ENCODE measurements at places on chromosomes 11 and 22.

DNA sequence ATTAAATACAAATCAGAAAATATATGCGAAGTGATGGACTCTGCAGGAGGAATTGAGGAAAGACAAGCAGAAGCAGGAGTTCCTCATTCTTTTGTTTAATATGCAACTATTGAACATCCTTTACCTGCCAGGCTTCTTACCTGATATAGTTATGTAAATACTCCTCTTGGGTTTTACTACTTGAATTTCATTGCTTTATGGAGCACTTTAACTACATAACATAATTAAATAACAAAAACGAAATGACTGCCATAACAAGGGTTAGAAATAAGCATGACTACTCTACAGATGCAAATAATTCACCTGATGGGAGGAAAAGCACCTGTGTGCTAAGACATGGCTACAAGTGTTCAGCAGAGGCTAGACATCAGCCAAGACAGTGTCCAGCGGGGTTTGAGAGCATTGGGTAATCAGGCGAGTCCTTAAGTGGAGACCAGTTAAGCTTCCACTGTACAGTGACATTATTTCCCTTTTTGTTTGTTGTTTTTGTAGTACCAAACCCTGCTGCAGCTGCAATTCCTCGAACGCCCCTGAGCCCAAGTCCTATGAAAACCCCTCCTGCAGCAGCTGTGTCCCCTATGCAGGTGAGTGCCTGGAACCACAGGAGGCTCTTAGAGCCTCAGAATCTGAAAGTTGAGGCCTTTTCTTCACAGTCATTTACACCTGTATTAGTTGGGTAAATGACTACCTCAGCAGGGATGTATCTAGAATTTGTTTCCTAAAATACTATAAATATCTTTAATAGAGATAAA lies 67.4 kb downstream of the SPECC1L start:
- no peak for DNase-seq

DNA sequence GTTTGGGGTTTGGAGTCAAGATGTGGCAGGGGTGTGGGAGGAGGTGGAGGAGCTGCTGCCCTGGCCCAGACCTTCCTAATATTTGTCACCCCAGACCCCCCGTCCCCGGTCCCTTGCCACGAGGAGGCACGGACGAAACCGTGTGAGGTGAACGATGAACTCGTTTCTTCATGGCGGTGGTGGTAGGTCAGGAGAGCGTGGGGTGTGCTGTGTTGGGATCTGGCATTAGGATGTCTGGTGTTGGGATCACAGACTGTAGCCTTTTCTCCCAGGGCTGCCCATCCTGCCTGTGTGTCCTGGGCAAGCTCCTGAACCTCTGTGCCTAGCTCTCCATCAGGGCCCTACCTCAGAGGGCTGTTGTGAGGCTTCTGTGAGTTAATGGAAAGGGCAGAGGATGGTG lies 8.4 kb downstream of the MAPK8IP2 start:
- peak; percentile 41 for DNase-seq

DNA sequence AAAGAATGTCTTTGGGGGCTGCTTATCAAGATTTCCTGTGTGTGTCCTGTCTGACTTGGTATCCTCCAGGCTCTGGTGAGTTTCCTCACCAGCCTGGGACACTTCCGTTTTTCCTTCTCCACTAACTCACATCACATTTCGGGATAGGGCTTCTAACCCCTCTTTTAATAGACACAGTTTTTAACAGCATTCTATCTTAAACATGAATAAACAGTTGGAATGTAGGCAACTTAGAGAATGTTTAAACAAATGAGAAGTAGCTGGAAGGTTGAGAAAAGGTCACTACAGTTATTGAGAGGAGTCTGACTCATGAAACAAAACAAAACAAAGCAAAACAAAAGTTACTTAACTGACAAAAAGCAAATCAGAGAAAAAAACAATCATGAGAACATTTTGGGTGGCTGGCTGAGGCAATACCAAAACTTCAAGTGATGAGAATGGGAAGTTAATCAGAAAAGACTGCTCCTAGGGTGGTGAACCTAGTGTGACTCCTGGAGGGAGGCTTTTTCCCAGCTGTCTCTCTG lies 64.7 kb upstream of the CTSC start:
- DNase-seq: no peak

DNA sequence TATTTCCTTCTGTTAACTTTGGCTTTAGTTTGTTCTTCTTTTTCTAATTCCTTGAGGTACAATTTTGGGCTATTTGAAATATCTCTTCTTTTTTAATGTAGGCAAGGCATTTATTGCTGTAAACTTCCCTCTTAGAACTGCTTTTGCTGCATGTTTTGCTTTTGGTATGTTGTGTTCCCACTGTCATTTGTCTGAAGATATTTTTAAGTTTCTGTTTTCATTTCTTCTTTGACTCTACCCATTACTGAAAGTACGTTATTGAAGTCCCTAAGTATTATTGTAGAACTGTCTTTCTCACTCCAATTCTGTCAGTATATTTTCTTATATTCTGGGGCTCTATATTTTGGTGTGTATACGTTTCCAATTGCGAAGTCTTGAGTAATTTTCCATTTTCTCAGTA lies 77.9 kb downstream of the KCNQ1OT1 start:
- no peak for DNase-seq

- no peak for DNase-seq
Observed at GRCh38 chr11:70506658-70506970, 108.3 kb downstream of the CTTN start.

- no peak for DNase-seq
Observed at GRCh38 chr11:134920851-134921608, 509.0 kb upstream of the B3GAT1 start.

- no peak for DNase-seq
Observed at GRCh38 chr22:45818424-45819085, 146.9 kb downstream of the ATXN10 start.

- DNase-seq: no peak
Observed at GRCh38 chr22:33832558-33833151, 87.6 kb downstream of the LARGE1 start.

Measured in islet precursor cell (in vitro differentiated cells).